ENCODE measurements at places on chromosomes 16 and 17.

DNA sequence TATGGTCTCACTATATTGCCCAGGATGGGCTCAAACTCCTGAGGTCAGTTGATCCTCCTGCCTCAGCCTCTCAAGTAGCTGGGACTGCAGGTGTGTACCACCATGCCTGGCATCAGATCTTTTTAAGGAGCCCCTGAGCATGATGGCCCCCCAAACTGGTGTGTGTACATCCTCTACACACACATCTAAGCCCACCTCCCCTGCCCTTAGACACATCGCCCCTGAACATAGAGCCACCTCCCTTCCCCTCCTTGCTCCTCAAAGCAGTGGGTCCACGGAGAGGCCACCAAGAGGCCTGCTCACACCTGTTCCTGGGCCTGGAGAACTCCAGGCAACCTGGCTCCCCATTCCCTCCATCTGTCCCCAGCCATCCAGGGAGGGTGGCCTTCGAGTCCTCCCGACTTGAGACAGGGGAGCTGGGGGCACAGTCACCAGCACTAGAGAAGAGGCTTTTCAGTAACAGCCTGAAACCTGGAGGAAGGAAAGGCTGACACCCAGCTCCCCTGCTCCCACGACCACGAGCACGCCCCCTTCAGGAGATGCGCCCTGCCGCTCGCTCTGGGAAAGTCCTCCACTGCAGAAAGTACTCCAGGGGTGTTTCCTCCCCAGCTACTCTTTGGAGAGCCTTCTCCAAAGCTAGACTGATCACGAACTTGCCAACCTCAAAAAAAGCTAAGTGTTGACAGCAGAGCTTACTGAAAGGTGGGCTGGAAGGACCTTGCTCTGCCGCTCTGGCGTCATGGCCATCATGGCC, 12.6 kb upstream of the PRR29 start:
- no peak for DNase-seq

DNA sequence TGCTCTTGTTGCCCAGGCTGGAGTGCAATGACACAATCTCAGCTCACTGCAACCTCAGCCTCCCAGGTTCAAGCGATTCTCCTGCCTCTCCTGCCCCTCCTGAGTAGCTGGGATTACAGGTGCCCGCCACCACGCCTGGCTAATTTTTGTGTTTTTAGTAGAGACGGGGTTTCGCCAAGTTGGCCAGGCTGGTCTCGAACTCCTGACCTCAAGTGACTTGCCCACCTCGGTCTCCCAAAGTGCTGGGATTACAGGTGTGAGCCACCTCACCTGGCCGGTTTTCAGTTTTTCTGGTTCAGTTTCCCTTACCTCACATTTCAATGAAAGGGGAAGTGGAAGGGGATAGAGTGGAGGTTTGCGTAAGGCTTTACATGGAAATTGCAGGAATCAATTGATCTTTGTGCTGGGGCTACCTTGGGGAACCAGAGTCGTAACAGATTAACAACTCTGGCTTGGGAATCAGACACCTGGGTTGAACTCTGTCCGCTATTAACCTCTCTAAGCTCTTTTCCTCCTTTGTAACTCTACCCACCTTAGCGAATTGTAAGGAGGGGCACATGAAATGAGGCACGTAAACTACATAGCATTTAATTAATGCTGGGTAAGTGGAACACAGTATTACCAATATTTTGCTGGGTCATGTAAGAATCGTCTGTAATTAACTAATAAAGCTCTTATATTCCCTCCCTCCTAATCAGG, 3.2 kb downstream of the MPV17L start:
- DNase-seq = no peak

DNA sequence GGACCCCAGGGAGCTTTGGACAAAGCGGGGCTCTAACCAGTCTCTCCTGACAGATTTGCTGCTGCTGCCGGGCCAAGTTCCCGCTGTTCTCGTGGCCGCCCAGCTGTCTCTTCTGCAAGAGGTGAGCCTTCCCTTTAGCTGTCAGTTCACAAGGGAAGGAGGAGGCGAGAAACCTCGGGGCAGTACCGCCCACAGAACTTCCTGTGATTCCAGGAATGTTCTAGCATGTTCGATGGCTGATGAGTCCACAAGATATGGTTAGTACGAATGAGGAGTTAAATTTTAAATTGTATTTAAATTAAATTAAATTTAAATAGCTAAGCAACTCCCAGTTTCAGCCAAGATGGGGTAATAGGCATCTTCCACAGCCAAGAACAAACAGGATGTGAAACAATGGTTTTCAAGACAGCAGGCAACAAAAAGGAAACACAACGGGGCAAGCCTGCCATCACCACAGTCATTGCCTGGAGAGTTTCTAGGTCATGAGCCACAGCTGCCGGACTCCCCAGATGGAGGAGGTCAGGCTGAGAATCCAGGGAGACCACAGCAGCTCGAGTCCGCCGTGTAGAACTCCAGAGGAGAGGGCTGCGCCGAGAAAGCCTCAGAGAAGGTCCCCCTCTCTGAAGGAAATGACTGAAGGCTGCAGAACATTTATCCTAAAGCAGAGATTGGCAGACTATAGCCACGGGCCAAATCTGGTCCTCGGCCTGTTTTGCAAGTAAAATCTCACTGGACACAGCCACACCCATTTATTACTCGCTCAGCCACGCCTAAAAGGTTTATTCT, 9.5 kb upstream of the TCF25 start:
- peak; percentile 73 for DNase-seq

DNA sequence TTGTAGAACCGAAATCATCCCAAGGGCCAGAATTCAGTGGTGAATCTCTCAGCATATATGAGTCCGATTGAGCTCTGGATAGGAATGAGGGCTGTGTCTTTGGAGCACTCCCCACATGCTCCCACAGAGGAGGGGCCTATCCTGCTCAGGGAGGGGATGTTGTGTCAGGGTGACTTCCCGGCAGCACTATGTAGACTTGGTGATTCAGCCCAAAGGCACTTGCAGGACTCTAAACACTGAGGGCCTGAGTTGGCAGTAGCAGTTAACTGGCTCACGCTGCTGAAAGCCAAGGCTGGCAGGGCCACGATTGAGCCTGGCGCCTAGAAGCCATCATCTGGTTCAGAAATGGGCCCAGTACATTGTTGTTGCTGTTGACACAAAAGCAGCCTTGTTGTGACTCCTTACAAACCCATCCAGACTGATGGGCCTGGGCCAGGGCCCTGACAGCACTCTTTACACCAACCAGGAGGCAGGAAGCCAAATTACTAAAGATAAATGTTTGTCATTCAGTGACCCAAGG, 31.9 kb downstream of the NMT1 start:
- DNase-seq = no peak

DNA sequence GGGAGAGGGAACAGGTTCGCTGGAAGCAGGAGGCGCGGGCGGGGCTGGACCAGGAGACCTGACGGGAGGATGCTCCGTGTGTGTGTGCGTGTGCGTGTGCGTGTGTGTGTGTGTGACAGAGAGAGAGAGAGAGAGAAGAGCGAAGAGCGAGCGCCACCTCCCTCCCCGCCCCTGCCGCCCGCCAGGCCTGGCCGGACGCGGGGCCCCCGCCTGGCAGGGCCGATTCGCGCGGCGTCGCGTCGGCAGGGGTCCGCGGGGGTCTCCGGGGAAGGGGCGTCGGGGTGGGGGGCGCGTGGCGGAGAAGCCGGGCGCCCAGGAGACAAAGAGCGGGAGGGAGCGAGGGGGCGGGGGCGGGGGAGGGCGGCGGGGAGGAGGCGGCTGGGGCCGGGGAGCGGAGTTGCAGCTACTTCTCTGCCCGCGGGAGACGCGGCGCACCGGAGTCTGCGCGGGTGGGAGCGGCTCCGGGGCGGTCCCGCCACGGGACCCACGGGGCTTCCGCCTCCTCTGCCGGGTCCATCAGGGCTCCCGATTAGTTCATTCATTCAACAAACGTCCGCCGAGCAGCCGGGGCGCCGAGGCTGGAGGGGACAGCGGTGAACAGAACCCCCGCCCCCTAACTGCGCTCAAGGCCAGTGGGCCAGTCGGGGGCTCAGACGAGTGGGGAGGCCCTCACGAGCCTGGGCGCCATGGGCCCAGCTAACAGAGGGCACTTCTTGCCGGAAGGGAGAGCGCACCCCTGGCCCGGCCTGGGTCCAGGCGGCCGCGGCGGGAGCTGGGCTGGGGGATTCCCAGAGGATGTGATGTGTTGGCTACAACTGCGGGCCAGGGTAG, at the start of gene SAMD14:
TSS of gene SAMD14 (minus strand) at position 433 of the 831 bp plus-strand sequence. CDS start 5,201 bp downstream, outside the sequence.
- peak; percentile 81 for DNase-seq

GRCh38 chr17:12927541-12928425, 90.0 kb downstream of the ELAC2 start:
- no peak for DNase-seq

- DNase-seq = no peak
These were observed 115.4 kb downstream of the USP22 start for GRCh38 chr17:20927308-20927977.

DNA sequence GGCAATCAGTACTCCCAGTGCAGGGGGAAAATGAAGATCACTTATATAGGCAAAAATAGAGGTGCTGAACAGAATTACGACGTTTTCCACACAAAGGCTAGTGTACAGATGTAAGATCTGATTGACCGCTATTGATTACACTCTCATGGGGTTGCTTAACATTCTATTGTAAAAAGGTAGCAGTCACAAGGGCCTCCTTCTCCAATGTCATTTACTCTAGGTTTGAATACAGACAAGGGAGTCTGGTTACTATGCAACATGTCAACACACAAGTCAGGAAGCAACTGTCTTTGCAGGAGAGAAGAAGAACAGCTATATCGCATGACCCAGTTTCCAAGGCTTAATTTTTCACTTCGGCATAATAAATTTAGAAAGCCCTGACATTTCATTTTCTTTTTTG, 7.9 kb downstream of the KRT37 start:
- DNase-seq = no peak

- DNase-seq = no peak
These were observed 178.7 kb downstream of the SNX29 start for GRCh38 chr16:12155235-12155634.

- DNase-seq = no peak
These were observed 25.9 kb downstream of the RNF43 start for GRCh38 chr17:58391302-58391984.

GRCh38 chr17:82389379-82389778, 17.8 kb downstream of the UTS2R start:
- no peak for DNase-seq

DNA sequence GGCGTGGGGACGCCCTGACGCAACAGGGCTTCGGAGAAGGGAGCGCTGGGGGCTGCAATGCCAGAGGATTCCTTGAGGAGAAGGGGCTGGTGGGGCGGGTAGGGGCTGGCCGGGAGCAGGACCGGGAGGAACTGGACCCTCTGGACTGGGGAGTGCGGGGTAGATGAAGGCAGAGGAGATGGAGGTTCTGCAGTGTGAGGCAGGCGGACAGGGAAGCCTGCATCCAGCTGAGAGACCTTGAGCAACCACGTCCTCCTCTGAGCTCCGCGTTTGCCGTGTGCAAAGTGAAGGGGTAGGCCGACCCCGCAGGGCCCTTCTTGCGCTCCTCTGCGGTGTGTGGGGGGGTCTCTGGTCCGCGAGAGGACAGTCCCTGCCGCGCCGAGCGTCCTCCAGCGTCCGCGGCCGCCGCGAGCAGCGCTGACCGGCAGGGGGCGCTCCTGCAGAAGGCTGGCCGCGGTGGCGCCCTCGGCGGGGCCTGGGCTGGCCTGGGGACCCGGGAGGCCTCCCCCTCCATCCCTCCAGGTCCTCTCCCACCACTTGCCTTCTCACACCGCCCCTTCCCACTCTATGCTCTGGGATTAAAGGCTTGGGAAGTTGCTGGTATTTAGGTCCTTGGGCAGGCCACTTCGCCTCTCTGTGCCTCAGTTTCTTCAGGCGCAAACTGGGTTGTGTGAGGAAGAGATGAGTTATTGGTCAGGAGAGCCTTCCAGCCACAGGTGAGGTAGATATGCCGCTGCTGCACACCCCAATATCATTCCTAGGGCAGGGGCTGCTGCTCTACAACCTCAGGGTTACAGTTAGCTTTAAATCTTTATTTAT, 9.6 kb upstream of the WNT9B start:
- DNase-seq = peak; percentile 68

GRCh38 chr17:52524096-52524637, 365.7 kb upstream of the CA10 start:
- DNase-seq = no peak

DNA sequence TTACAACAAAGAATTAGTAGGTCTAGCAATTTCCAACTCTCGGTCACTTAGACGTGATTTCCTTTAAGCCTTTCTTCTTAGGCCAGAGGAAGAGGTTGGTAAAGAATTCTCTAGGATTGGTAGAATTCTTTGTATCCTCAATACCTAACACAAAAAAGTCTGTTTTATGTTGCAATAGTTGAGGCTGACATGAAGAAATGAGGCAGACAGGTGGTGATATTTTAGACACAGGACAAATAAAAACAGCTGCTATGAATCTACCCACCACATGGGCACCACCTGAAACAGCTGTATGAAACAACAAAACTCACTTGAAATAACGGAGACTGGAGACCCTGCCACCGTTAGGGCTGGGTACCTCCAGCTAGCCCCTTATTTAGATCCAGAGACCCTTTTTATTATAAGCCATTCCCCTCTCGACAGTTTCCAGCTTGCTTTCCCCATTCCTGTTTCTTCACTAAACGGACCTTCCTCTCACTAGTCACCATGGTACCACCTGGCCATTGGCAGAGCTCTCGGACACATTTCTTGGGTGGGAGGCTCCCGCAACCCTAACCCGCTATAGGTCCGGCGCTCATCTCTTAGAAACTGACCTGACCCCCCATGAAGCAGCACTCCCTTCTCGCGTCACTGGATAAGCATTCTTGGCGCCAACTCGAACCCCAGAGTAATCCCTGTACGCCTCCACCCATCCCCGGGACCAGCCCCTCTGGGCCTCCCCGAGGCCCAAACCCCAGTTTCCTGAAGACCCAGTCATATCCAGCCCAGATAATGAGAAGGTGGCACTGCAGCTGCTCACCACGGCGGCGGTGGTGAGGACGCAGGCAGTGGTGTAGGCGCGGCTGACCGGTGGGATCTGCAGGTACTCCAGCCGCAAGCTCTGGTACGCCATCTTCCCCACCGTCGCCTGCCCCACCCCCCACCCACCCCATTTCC, at the start of gene DERL2:
TSS of gene DERL2 (minus strand) at position 909 of the 936 bp plus-strand sequence. CDS start at position 892, 17 bp downstream.
- no peak for DNase-seq

GRCh38 chr16:82262244-82262643, 92.2 kb upstream of the MPHOSPH6 start:
- DNase-seq = no peak

GRCh38 chr17:38579934-38580333, 25.8 kb downstream of the SRCIN1 start:
- DNase-seq = peak; percentile 60

DNA sequence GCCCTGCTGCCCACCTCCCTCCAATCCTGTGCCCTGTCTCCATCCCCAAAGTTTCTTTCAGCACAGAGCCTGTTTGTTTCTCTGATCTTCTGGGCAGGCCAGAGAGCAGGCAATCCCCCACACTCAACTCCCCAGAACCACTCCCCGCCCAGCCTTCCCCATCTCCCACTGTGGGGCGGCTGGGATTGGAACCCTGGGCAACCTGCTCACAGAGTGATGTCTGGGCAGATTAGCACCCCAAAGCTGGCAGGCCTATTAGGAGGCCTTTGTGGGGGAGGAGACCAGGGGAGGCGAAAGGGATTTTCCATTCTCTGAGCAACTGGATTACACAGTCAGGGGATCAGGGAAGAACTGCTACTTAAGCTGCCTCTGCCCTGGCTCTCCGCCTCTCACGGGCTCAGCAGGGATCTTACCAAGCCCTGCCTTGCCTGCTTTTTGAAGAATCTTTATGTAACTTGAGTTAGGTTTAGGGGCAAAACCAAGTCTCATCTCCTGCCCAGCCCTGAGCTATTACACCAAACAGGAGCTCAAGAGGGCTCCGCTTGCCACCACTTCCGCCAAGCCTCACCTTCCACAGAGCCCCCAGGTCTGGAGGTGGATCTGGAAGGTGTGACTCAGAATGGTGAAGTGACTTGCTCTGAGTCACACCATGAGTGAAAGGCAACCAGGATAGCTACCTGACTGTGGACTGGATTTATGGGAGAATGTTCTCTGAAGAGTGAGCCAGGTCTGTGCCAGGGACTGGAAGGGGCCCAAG, 16.0 kb upstream of the LHX1 start:
- no peak for DNase-seq

GRCh38 chr17:75983501-75984181, 4.6 kb downstream of the TEN1 start:
- DNase-seq = no peak

Measured in GM13976 (cell line).